Stimulated activated CD8-positive, alpha-beta memory T cell treated with anti-CD3 and anti-CD28 coated beads, Interleukin-12 subunit alpha, Interleukin-12 subunit beta, amount 100 ng/mL, for 1 hour (primary cell): ENCODE measurements at places on chromosomes 3 and 15.

DNA sequence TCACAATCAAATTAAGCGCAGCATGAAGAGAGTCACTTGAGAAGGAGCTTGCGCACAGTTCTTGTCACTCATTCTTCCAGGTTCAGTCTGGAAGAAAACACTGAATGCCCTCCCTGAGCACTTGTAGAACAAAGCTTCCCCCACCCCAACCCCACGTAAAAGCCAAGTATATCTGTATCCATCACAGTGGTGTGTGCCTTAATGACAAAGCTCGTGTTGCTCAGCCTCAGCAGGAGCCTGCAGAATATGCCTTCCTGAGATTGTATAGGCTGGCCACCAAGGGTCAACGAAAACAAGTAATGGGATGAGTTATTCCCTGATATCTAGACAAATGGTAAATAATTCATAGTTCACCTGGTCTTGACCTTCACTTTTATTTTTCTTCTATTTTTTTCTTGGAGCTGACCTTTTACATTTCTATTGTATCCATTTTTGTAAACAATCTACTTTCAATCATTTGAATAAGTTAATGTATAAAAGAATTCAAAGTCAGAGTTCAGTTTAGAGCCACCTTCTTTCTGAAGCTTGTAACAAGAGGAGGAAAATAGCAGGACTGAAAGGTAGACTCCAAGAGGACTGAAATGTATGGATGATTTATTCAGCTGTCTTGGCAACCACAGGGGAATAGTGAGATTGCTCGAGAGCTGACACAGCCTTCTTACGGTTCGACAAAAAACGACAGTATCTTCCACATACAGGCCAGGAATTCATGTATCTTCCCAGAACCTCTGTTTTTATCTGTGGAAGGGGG, 405.5 kb upstream of the TPM1 start:
- no peak for DNase-seq

DNA sequence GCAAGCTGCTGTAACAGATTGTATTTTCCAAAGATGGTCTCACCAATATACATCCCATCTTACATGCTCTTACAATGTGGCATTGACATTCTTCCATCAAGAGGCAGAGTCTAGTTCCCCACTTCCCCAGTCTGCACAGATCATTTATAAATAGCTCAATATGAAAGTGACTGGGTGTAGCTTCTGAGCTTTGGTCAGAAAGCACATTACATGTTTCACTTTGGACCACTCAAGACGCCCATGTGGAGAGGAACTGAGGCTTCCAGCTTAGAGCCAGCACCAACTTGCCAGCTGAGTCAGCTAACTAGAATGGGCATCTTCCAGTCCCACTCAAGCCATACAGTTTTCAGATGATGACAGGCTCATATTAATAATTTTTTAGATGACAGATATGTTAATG, 45.5 kb downstream of the GREM1 start:
- DNase-seq, result no peak

DNA sequence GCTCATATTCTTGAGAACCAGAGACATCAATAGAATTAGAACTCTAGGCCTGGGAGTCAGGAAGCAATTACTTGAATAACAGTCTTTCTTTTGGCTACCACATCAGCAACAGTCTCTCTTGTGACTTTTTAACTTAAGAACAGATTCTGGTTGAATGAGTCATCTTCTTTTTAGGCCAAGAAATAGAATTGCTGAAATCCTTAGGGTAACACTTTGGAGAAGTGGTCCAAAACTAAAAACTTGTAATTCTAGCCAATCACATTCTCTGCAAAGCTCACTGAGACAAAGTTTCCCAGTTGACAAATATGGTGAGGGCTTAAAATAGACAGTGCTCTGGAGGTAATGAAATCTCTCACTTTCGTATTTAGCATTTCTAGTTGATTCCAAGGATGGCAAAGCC, 238.0 kb downstream of the SHOX2 start:
- DNase-seq, result no peak

DNA sequence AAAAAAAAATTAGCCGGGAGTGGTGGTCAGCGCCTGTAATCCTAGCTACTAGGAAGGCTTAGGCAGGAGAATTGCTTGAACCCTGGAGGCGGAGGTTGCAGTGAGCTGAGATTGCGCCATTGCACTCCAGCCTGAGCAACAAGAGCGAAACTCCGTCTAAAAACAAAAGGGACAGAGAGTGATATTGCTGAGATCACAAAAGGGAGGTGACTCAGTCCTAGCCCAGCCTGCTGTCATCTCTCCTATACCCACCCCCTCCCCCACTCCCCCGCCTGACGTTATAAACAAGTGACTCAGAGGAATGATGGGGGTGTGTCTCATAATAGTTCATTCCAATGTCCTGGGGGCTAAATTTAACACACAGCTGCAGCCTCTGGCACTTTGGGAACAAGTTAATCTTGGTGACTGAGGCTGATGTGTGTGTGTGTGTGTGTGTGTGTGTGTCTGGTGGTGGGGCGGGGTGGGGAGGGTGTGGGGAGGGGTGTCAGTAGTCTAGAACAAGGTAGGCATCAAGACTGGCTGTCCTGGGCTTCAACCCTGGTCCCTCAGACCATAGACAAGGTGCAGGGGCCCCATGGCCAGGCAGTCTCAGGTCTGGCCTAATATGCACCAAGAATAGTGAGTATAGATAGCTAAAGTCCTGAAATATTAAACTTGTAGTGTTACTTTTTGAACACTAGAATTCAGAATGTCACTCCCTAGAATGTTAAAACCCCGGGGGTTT, 1.3 kb upstream of the KLHL40 start:
- DNase-seq, result no peak

DNA sequence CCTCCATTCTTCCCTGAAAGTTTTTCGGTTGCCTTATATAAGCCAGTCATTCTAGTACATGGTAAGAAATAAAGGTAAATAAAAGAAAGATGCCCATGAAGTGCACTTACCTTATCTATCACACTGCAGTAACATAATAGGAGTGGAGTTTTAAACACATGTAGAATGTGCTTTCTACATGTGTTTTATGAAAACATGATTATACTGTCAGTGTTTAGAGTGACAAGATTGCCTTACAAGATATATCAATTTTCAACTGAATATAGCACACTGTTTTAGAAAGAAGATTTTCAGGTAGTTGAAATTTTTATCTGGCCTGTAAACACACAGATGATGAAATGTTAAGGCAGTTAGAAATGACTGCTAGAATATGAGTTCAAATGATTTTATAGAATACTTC, 219.6 kb downstream of the EPHA3 start:
- no peak for DNase-seq
